ENCODE measurements at places on chromosomes 7 and 10.

GRCh38 chr10:86824151-86824550 lies 67.7 kb downstream of the BMPR1A start:
- H3K27me3 ChIP-seq, result no peaks in the 10 kb centered on the region
- no peak for DNase-seq
- H3K36me3 ChIP-seq, result no peaks in the 10 kb centered on the region
- H3K4me1 ChIP-seq, result peaks cover 85% of the 10 kb centered on the region

- no peak overlapping the region for H3K4me3 ChIP-seq
- H3K36me3 ChIP-seq, result no peaks in the 10 kb centered on the region
- no peaks in the 10 kb centered on the region for H3K27me3 ChIP-seq
- no peaks in the 10 kb centered on the region for H3K4me1 ChIP-seq
These were observed 51.4 kb downstream of the CHRM2 start for GRCh38 chr7:136919820-136920219.

- H3K4me3 ChIP-seq, result peak overlapping the region; percentile 79
- no peaks in the 10 kb centered on the region for H3K27me3 ChIP-seq
- peaks cover 5% of the 10 kb centered on the region for H3K36me3 ChIP-seq
- H3K4me1 ChIP-seq, result peaks cover 38% of the 10 kb centered on the region
- DNase-seq, result no peak
- peak overlapping the region; percentile 16 for H3K27ac ChIP-seq
These were observed 3.0 kb downstream of the BAMBI start for GRCh38 chr10:28680358-28680752.

GRCh38 chr7:64632029-64632428 lies 33.9 kb upstream of the ZNF107 start:
- no peaks in the 10 kb centered on the region for H3K4me1 ChIP-seq
- DNase-seq, result no peak
- H3K4me3 ChIP-seq, result no peak overlapping the region

- no peak overlapping the region for H3K4me3 ChIP-seq
- H3K27me3 ChIP-seq, result peaks cover 10% of the 10 kb centered on the region
- H3K36me3 ChIP-seq, result no peaks in the 10 kb centered on the region
- H3K4me1 ChIP-seq, result no peaks in the 10 kb centered on the region
These were observed 13.2 kb upstream of the GOLGA7B start for GRCh38 chr10:97836446-97836845.

GRCh38 chr7:497946-498655 lies 21.5 kb downstream of the PDGFA start:
- H3K36me3 ChIP-seq, result peaks cover 51% of the 10 kb centered on the region
- no peak overlapping the region for H3K4me3 ChIP-seq
- no peak overlapping the region for H3K27ac ChIP-seq
- H3K4me1 ChIP-seq, result peaks cover 12% of the 10 kb centered on the region
- peak; percentile 51 for DNase-seq
- H3K27me3 ChIP-seq, result no peaks in the 10 kb centered on the region

DNA sequence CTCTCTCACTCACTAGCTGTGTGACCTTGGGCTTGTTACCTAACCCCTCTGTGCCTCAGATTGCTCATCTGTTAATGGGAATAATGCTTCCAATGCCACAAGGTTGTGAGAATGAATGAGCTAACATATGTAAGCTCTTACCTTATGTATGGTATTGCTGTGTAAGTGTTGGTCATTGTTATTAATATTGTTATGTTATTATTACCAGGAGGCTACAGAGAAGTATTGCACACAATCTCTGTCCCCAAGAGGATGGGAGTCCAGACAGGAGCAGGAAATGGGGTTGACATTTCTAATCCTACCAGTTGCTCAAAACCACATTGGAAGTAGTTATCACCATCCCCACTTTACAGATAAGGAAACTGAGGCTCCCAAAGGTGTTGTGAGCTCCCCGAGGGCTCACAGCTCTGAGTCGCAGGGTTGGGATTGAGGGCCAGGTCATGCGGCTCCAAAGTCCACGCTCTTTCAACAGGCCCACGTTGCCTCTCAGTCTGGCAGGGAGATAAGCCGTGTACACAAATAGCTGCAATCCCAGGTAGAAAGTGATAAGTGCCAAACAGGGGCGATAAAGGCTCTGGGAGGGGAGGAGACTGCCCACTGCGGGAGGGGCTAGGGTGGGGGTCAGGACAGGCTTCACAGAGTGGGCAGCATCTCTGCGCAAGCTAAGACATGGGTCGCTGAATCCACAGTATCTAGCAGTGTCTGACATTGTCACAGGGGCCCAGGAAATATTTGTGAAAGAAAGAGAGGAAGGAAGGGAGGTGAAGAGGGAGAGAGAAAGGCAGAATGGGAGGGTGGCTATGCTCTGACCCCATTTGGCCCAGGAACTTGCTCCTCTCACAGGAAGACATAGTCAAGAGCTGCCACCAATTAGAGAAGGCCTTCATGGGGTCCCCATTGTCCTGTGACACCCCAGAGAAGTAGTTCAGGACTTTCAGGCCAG lies 9.6 kb upstream of the ZMIZ1 start:
- no peaks in the 10 kb centered on the region for H3K36me3 ChIP-seq
- no peaks in the 10 kb centered on the region for H3K4me1 ChIP-seq
- no peak overlapping the region for H3K4me3 ChIP-seq
- no peak overlapping the region for H3K27ac ChIP-seq

DNA sequence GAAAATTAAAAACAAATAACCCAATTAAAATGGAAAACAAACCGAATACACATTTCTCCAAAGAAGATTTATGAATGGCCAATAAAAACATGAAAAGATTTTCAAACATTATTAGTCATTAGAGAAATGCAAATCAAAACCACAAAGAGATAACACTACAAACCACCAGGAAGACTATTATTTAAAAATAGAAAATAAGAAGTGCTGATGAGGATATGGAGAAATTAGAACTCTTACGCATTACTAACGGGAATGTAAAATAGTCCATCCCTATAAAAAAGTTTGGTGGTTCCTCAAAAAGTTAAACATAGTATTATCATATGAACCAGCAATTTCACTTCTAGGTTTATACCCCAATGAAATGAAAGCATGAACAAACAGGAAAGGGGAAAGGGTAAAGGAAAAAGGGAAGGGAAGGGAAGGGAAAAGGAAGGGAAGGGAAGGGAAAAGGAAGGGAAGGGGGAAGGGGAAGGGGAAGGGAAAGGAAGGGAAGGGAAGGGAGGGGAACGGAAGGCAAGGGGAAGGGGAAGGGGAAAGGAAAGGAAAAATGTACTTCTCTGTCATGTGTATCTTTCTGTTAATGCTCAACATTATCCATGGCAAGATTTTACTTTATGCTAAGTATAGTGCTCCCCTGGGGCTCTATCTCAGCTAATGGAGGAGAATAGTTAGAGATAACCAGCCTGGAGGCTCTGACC lies 125.3 kb upstream of the RSU1 start:
- H3K36me3 ChIP-seq, result no peaks in the 10 kb centered on the region
- no peak for DNase-seq
- H3K4me3 ChIP-seq, result no peak overlapping the region
- no peaks in the 10 kb centered on the region for H3K27me3 ChIP-seq
- peaks cover 32% of the 10 kb centered on the region for H3K4me1 ChIP-seq
- no peak overlapping the region for H3K27ac ChIP-seq

DNA sequence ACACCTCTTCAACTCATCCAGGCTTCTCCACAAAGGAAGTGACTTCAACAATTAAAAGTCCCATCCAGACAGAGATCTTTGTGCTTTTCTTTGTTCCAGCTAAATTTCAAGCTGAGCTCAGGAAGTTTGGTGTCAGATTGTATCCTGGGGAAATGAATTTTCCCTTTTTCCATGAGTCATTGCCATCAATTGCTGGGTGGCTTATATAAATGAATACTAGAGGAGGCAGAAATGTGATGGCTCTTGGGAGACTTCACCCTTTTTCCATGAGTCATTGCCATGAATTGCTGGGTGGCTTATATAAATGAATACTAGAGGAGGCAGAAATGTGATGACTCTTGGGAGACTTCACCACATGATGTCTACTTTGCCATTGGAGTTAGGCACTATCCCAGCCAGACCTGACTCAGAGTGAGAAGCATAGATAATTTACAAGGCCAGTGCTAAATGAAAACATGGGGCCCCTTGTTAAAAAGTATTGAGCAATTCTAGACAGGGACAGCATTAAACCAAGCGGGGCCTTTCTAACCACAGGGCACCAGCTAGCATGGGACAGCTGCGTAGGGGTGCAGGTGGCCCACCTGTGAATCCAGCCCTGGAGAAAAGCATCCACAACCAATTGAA lies 339.2 kb upstream of the PODXL start:
- no peaks in the 10 kb centered on the region for H3K4me1 ChIP-seq
- H3K4me3 ChIP-seq, result no peak overlapping the region
- H3K36me3 ChIP-seq, result no peaks in the 10 kb centered on the region
- H3K27ac ChIP-seq, result no peak overlapping the region

DNA sequence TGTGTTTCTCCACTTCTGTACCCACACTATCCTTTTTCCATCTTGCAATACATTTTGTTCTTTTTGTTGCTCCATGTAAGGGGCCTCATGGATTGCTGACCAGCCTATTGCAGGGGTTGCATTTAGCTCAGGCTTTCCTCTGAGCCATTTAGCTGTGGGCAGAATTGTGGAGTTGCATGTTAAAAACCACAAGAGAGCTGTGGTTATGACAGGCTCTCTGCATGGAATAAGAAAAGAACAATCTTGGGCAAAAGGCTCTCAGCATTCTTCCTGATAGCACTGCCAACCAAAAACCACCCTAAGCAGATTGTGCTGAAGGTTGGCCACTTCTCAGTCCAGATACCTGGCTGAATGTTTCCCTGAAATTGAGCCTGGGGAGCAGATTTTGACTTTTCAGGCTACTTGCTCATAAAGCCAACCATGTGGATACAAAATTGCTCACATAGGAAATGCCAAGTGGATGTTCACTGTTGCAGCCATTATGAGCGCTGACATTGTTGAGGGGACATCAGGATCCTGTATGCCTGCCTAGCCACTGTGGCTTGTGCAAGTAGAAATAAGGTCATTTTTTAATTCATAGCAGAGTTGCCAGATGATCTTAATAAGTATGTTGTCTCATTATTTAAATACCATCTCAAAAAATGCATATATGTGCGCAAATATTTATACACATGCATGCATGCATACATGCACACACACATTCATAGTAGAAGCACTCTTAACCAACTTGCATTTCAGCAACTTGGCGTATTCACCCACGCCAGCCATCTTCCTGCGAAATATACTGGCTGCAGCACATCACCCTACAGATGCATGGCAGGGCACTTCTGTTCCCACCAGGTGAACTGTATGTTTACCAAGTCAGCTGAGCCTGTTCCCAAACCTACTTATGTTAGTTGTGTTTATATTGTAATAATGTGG lies 695.4 kb downstream of the LRMDA start:
- H3K27me3 ChIP-seq, result no peaks in the 10 kb centered on the region
- no peaks in the 10 kb centered on the region for H3K36me3 ChIP-seq
- H3K4me3 ChIP-seq, result no peak overlapping the region
- H3K4me1 ChIP-seq, result no peaks in the 10 kb centered on the region
- no peak for DNase-seq

- H3K27me3 ChIP-seq, result no peaks in the 10 kb centered on the region
- H3K4me3 ChIP-seq, result no peak overlapping the region
- no peak overlapping the region for H3K27ac ChIP-seq
- no peaks in the 10 kb centered on the region for H3K4me1 ChIP-seq
- no peak for DNase-seq
These were observed 10.8 kb upstream of the OR6V1 start for GRCh38 chr7:143041346-143041745.

GRCh38 chr10:120456626-120457430 lies at the start of gene PLPP4:
TSS of gene PLPP4 (plus strand) at chr10:120457227. CDS start at chr10:120457306, 79 bp downstream.
- no peaks in the 10 kb centered on the region for H3K4me1 ChIP-seq
- no peaks in the 10 kb centered on the region for H3K36me3 ChIP-seq
- no peak within 1 kb of the TSS for H3K27ac ChIP-seq
- H3K4me3 ChIP-seq, result peak within 1 kb of the TSS; percentile 54

DNA sequence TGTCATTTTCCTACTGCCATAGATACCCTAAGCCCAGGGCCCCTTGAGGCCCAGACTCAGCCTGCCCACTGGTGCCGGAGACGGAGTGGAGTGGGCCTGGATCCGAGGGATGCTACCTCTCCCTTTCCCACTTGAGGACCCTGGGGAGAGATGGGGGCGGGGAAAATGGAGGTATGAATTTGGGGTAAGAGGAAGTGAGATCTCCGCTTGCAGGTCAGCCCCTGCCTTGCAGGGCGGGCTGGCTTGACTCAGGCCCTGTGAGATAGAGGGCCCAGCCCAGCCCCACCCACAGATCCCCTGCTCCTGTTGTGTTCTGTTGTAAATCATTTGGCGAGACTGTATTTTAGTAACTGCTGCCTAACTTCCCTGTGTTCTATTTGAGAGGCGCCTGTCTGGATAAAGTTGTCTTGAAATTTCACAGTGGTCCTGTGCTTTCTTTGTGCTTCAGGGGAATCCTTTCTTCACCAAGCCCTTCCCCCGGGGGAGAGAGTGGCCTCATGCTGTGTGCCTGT lies 13.2 kb downstream of the YKT6 start:
- H3K4me1 ChIP-seq, result no peaks in the 10 kb centered on the region
- H3K4me3 ChIP-seq, result no peak overlapping the region

GRCh38 chr7:42991024-42991423 lies 58.8 kb downstream of the MRPL32 start:
- H3K27ac ChIP-seq, result no peak overlapping the region
- no peaks in the 10 kb centered on the region for H3K4me1 ChIP-seq
- H3K27me3 ChIP-seq, result no peaks in the 10 kb centered on the region
- DNase-seq, result no peak
- no peaks in the 10 kb centered on the region for H3K36me3 ChIP-seq

GRCh38 chr7:95871075-95871848 lies 98.9 kb downstream of the DYNC1I1 start:
- no peak for DNase-seq
- no peaks in the 10 kb centered on the region for H3K36me3 ChIP-seq
- no peaks in the 10 kb centered on the region for H3K27me3 ChIP-seq
- no peak overlapping the region for H3K4me3 ChIP-seq
- no peaks in the 10 kb centered on the region for H3K4me1 ChIP-seq

- no peak overlapping the region for H3K4me3 ChIP-seq
- H3K27me3 ChIP-seq, result no peaks in the 10 kb centered on the region
- no peaks in the 10 kb centered on the region for H3K36me3 ChIP-seq
- DNase-seq, result no peak
- H3K4me1 ChIP-seq, result peaks cover 5% of the 10 kb centered on the region
These were observed 19.5 kb upstream of the CARD11 start for GRCh38 chr7:3063016-3063753.

DNA sequence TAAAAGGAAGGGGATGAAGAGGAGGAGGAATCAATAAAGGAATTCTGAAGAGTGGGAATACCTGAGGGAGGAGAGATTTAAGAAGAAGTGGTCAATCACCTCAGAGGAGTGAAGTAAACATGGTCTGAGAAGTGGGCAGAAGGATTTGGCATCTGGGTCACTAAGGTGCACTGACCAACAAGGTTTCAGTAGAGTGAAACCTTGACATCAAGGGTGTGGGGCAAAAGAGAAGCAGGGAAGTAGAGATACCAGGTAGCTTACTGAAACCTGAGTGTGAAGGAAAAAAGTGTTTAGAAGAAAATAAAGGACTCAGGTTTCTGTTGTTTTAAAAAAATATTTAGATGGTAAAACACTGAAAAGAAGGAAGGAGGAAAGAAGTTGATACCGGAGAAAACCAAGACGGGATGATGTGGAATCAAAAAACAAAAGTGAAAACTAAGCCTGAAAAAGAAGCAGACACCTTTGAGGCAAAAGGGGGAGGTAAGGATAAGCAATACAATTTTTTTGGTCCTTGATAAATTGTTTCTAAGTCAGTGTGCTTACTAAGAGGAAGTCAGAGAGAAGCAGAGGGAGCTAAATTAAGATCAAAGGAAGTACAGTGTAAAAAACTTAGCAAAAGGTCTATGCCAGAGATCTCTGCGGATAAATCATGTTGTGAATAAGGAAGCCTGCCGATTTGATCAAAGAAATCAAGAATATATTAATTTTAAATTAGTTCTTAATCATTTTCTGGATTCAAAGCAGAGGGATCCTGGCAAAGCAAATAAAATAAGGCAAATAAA lies 137.2 kb upstream of the GPR22 start:
- H3K27ac ChIP-seq, result no peak overlapping the region
- no peaks in the 10 kb centered on the region for H3K36me3 ChIP-seq
- no peak for DNase-seq
- no peaks in the 10 kb centered on the region for H3K27me3 ChIP-seq
- no peaks in the 10 kb centered on the region for H3K4me1 ChIP-seq
- H3K4me3 ChIP-seq, result no peak overlapping the region
